ENCODE measurements at places on chromosomes 11 and 22.
A peak's percentile ranks its signal among the peaks of the same experiment; 100 is the strongest.

- peak; percentile 73 for DNase-seq
Observed at GRCh38 chr11:5922749-5923426, 19.2 kb upstream of the OR56A3 start.

- no peak for DNase-seq
Observed at GRCh38 chr11:65310215-65310614, 4.5 kb upstream of the CDC42EP2 start.

GRCh38 chr22:38614332-38615063, 41.7 kb downstream of the FAM227A start:
- no peak for DNase-seq

DNA sequence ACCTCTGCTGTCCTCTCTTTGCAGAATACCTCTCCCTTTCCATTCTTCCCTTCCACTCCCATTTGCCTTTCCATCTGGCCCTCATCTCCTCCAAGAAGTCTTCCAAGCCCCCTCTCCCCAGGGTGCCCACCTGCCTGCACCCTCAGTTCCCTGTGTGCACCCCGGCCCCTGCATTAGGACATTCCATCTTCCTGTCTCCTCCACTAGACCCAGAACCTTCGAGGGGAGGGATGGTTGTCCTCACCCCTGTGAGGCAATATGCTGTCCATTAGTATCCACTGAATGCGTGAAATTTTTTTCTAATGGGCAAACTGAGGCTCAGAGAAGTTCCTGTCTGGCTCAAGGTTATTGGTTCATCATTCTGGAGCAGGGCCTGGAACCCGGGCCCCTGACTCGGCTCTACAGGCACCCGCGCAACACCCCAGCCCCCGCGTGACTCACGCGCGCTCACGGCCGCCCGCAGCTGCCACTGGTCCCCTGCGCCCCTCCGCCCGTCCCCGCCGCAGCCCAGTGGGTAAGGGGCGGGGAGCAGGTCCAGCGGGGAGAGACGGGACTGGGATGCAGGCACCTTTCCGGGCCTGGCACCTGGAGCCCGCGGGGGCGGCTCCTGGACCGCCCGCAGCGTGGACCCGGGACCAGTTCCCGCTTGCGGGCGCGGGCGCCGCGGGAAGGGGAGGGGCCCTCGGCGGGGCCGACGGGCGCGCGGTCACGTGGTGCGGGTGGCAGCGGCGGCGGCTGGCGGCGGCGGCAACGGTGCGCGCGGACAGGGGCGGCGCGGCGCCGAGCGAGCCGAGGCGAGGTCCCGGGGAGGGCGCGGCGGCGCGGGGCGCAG, 7.0 kb downstream of the SEPTIN3 start:
- no peak for DNase-seq

DNA sequence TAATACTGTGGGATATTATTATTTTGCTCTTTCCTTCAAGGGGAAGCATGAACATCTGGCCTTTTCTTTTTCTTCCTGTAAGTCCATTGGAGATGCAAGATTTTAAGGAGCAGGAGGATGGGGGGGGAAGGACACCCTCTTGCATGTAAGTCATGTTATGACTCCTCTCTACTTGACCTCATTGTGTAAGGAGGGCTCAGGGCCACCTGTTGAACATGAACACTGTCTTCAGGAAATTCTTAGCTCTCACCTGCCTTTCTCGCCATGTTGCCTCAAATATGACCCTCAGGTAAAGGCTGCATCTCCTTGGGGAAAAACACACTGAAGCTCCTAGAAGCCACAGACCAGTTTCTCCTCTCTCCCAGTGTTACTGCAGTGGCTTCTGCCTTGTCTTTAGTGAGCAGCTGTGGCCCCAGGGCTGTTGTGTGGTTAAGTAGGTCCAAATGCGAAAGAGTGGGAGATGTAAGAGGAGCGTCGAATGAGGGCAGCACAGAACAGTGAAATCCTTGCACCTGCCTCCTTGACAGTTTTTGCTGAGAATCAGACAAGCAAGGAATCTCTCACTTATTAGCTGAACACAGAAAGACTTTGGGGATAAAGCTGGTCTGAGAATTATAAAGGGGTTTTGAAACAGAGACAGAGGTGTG, 1.3 kb upstream of the RAG1 start:
- DNase-seq, result no peak

GRCh38 chr11:84396521-84396920, 1110.4 kb upstream of the CCDC90B start:
- no peak for DNase-seq

GRCh38 chr22:40853961-40854360, 2.5 kb downstream of the ST13 start:
- no peak for DNase-seq

GRCh38 chr11:79150966-79151365, 289.9 kb downstream of the TENM4 start:
- DNase-seq, result peak; percentile 26

DNA sequence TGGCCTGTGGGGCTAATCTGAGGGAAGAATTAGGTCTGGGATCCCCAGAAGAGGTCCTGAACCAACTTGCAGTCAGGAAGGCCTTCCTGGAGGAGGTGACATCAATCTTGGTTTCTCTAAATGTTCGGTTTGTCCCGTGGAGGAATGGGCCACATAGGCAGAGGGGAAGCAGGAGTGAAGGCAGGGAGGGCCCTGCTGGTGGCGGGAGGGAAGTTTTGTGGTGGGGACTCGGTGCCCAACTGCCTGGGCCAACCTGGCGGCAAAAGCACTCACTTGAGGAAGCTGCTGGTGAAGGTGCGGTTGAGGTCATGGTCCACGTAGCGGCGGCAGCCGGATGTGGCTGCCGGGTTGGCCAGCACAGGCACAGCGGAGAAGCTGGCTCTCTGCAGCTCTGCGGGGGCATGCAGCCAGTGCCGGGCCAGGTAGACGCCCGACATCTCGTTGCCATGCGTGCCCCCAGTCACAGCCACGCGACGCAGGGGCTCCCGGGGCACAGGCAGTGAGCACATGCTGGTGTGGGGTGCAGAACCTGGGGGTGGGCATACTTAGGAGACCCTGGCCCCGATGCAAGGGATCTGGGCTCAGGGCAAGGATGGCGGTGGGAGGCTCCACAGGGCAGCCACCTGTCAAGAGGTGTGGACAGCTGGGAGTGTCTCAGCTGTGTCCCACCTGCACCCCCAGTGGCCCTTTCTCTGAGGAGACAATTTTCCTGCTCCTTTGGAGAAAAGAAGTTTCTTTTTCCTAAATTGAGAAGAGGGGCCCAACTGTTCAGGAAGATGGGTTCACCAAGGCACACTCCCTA, 3.8 kb downstream of the ACY3 start:
- no peak for DNase-seq

DNA sequence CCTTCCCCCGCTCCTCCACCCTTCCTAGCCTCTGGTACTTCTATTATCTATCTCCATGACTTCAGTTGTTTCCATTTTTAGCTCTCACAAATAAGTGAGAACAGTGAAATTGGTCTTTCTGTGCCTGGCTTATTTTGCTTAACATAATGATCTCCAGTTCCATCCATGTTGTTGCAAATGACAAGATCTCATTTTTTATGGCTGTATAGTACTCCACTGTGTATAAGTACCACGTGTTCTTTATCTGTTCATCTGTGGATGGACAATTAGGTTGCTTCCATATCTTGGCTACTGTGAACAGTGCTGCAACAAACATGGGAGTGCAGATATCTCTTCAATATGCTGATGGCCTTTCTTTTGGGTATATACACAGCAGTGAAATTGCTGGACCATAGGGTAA, 6.9 kb upstream of the ABCC8 start:
- no peak for DNase-seq

DNA sequence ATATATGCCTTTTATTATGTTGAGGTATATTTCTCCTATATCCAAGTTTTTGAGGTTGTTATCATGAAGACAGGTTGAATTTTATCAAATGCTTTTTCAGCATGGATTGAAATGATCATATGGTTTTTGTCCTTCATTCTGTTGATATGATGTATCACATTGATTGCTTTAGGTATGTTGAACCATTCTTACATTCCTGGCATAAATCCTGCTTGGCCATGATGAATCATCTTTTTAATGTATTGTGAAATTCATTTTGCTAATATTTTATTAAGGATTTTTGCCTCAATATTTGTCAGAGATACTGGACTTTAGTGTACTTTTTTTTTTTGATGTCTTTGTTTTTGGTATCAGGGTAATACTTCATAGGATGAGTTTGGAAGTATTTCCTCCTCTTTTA, 283.8 kb upstream of the C11orf87 start:
- DNase-seq, result no peak

GRCh38 chr11:129691142-129691541, 124.5 kb upstream of the TMEM45B start:
- DNase-seq, result no peak

GRCh38 chr11:36354221-36355003, 58.3 kb downstream of the PRR5L start:
- DNase-seq, result no peak

GRCh38 chr22:32080904-32081303, 37.8 kb downstream of the SLC5A1 start:
- peak; percentile 40 for DNase-seq
